Activated naive CD8-positive, alpha-beta T cell treated with anti-CD3 and anti-CD28 coated beads, Interleukin-2, amount 10 ng/mL, durations not matched to agents 7 days and 5 days (primary cell): ENCODE measurements at places on chromosomes 16 and 17. TPM values are rescaled to one million over a fixed set of nuclear protein-coding genes. Genes with fewer than 3 reads are reported as not detected.
A peak's percentile ranks its signal among the peaks of the same experiment; 100 is the strongest.

Gene KRT25
- total RNA-seq, result not detected

Gene SLC47A2
- total RNA-seq, result not detected

Gene HYDIN
- total RNA-seq, result not detected

DNA sequence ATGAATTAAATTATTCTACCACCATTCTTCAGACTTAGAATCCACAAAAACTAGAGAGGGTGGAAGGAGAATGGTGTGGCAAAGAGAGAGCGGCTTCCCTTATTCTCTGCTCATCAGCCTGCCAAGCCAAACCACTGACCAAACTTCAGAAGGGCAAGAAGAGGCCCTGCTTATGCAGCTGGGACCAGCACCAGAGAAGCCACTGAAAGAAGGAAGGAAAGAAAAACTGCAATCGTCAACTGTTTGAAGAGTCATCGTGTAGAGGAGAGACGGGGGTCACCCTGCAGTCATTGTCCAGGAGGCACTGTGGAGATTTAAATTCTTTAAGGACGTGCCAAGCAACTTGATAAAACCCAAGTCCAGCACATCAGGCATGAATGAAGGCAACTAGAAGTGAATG lies 15.6 kb downstream of the PMP22 start:
- H3K36me3 ChIP-seq, result no peaks in the 10 kb centered on the region
- H3K4me3 ChIP-seq, result no peak overlapping the region
- H3K4me1 ChIP-seq, result peaks cover 2% of the 10 kb centered on the region
- no peak for DNase-seq

GRCh38 chr16:15415511-15415985 lies 18.8 kb upstream of the BMERB1 start:
- H3K4me1 ChIP-seq, result no peaks in the 10 kb centered on the region
- no peaks in the 10 kb centered on the region for H3K36me3 ChIP-seq
- H3K4me3 ChIP-seq, result no peak overlapping the region
- peaks cover 2% of the 10 kb centered on the region for H3K27me3 ChIP-seq

- no peaks in the 10 kb centered on the region for H3K4me1 ChIP-seq
- peaks cover 12% of the 10 kb centered on the region for H3K27me3 ChIP-seq
- H3K27ac ChIP-seq, result no peak overlapping the region
- DNase-seq, result no peak
- no peaks in the 10 kb centered on the region for H3K36me3 ChIP-seq
Observed at GRCh38 chr17:79214940-79215604, 140.4 kb downstream of the ENGASE start.

- H3K36me3 ChIP-seq, result peaks cover 19% of the 10 kb centered on the region
- no peak overlapping the region for H3K4me3 ChIP-seq
- peak overlapping the region; percentile 61 for H3K27ac ChIP-seq
Observed at GRCh38 chr16:68360547-68360946, 49.7 kb downstream of the PRMT7 start.
